ENCODE measurements at places on chromosomes 4 and X.

- no peak for DNase-seq
Observed at GRCh38 chrX:118530219-118530911, 34.8 kb downstream of the DOCK11 start.

DNA sequence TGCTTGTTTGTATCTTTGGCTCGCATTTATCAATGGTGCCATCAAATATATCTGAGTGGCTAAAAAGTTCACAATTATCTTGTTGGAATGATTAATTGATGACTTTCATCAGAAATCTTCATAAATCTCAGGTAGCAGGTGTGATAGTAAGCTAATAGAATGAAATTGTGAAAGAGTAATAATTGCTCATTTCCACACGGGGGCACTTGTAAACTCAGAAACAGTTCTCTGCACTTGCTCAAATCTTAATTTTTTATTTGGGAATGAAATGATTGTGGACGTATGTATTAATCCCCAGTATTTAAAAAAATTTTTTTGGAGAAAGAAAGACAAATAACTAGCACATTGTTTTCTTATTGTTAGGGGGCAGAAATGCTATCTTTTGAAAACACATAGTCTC is 132.8 kb downstream of the DTHD1 start:
- DNase-seq, result no peak

GRCh38 chr4:158462611-158463010 is 59.1 kb upstream of the RXFP1 start:
- DNase-seq, result no peak

GRCh38 chrX:20382518-20383297 is 116.0 kb upstream of the RPS6KA3 start:
- DNase-seq, result no peak

- no peak for DNase-seq
Observed at GRCh38 chrX:154446430-154446829, 2.5 kb downstream of the FAM50A start.

DNA sequence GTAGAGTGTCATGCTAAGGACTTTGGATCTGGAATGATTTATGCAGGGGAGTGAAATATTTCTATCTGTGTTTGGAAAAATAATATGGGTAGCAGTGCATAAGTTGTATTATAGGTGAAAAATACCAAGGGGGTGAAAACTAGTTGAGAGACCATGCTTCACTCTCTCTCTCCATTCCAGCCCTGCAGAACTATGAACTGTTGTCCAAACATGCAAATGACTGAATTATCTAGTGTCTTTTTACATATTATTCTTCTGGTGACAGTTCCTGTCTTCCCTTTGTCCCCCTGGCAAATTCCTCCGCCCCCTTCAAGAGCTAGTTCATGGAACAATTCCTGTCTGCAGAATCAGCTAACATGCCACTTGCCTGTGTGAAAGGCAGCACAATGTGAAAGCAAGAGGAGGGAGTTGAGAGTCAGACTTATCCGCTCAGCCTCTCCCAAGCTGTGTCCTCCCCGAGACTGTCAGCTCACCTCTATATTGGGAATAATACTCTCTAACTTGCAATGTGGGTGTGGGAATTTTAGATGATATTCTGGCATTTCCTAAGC is 2.3 kb downstream of the PF4 start:
- DNase-seq, result no peak

DNA sequence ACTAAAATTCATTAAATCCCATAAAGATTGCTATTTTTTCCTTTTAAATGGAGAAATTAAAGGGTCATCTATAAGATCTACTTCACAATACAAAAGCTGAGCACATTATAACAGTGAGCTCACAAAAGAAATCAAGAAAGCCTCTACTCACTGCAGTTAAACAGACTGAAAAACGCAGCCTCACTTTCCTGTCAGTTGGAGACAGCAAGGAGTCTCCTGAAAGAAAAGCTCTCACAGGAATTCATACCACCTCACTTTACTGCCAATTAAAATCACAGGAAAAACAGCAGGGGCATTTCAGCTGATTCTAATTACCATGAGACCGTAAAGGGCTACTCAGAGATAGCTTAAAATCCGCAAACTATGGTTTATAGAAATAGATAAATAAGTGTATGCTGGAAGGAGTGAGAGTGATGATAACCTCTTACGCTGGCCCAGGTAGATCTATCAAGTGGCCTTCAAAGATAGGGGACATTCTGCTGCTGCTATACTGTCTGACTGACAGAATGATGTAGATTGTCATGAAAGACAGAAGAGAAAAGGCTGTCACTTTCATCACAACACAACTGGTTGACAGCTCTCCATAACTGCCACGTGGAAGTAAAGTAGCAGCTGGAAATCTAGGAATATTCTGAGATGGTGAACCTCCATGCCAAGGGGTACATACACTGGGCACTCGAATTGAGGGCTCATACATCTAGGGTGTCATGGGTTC is 1333.7 kb upstream of the DIAPH2 start:
- DNase-seq, result no peak

GRCh38 chr4:72344418-72344817 is 224.6 kb downstream of the ADAMTS3 start:
- no peak for DNase-seq

DNA sequence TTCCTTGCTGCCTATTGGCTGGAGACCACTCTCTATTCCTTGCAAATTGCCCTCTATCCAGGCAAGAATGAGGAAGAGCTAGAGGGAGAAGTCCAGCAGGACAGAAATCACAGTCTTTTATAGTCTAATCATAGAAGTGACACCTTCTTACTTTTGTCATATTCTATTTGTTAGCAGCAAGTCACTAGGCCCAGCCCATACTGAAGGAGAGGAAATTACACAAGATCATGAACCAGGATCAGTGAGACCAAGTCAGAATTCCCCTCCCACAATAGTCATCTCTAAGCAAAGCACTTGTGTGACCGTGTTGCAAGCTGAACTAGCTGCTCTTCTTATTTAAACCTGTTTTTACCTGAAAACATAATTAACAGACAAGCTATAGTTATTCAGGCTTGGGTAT is 317.7 kb downstream of the INPP4B start:
- no peak for DNase-seq

DNA sequence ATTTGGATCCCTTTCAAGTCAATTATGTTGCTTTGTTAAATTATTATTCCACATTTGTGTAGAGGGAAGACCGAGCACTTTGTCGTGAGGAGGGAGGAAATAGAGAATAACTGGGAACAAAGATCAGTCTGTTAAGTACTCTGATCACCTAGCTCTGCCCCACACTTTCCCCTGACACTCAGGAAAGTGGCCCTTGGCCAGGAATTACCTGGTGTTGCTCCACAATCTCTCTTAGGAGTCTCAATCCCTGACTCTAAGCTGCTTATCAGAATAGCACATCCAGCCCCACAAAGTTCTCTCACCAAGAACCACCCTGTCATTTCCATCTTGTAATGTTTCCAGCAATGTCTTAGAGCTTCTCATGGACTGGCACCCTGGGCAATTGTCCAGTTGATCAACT is 83.8 kb upstream of the BMPR1B start:
- DNase-seq, result no peak

- DNase-seq, result no peak
Observed at GRCh38 chr4:21012851-21013331, 312.6 kb downstream of the PACRGL start.

- DNase-seq, result no peak
Observed at GRCh38 chr4:79421483-79421882, 13.5 kb upstream of the GK2 start.

GRCh38 chrX:34918856-34919255 is 23.7 kb upstream of the FAM47B start:
- no peak for DNase-seq

- peak; percentile 30 for DNase-seq
Observed at GRCh38 chr4:6225469-6225868, 25.1 kb upstream of the JAKMIP1 start.

- no peak for DNase-seq
Observed at GRCh38 chrX:9189286-9189685, 155.4 kb upstream of the FAM9B start.

DNA sequence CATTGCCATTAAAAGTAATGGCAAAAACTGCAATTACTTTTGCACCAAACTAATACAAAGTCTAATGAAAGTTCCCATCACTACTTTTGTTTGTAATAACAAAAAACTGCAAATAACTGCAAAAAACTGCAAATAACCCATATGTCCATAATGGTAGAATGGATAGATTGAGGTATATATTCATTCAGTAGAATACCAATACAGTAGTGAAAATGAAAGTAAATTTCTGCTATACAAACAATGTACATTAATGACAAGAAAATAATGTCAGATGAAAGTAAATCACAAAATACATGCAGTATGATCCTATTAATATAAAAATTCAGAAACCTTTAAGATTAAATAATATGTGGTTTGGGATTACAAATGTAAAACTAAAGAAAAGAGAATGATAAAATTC is 41.3 kb upstream of the CEP135 start:
- no peak for DNase-seq

- DNase-seq, result no peak
Observed at GRCh38 chr4:178693816-178694215, 1251.6 kb upstream of the AGA start.

GRCh38 chrX:139784807-139785206 is 76.8 kb upstream of the MCF2 start:
- DNase-seq, result no peak

DNA sequence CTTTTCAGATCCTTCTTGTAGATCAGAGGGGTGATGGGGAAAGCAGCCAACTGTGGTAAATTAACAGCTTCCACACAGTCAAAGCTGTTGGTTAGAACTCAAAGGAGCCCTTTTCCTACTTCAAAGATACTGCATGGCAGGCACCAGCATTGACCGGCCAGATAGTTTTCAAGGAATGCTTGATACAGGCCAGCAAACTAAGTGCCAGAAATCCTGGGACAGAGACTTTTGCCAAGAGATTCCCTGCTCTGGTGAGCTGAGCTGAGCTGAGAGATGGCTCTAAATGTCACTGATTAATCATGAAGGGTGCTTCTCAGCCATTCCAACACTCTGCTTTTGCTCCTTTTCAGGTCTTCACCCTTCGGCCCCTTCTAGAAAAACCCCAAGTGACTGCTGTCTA is 131.6 kb upstream of the MED14 start:
- peak; percentile 26 for DNase-seq

GRCh38 chr4:956531-957230 is 16.7 kb downstream of the DGKQ start:
- no peak for DNase-seq

- no peak for DNase-seq
Observed at GRCh38 chr4:40600850-40601249, 28.8 kb downstream of the RBM47 start.

DNA sequence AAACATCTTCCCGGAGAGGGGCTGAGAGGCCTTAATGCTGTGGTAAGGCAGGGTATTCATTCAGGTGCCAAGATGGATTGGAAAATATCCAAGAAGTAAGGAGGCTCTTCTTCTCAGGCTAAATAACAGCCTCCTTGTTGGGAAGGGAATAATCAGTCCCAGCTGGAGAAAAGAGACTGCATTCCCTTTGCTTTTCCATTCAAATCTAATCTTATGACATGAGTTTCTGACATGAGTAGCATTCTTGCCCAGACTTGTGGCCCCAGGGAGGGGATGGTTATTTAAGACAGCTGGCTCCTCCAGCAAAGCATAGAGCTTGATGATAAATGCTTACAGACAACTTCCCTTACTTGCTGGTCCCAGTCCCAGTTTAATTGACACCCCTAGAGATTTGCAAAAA is 98.3 kb downstream of the DCLK2 start:
- DNase-seq, result peak; percentile 59

- DNase-seq, result no peak
Observed at GRCh38 chr4:139207873-139208403, 30.9 kb upstream of the ELF2 start.

DNA sequence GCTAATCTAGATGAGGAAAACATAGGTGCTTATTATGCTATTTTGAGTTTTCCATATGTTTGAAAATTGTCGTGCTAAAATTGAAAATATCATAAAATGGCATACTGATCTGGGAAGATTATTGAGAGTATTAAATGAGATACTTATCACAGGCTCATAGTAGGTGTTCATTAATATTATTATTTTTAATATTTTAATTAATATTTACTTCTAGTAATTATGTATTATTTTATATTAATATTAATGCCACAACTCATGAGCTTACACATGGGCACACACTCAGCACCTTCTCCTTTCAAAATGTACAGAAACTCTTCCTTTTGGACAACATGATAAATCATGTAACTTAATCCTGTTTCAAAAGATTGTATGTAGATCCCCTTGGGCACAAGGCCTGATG is 223.6 kb downstream of the RAB28 start:
- DNase-seq, result no peak

- DNase-seq, result peak; percentile 95
Observed at GRCh38 chrX:74536152-74536831, 78.1 kb downstream of the RLIM start.

- no peak for DNase-seq
Observed at GRCh38 chr4:183241322-183241640, 78.8 kb downstream of the CLDN22 start.

GRCh38 chr4:124890522-124890921 is 178.0 kb upstream of the ANKRD50 start:
- DNase-seq, result no peak

DNA sequence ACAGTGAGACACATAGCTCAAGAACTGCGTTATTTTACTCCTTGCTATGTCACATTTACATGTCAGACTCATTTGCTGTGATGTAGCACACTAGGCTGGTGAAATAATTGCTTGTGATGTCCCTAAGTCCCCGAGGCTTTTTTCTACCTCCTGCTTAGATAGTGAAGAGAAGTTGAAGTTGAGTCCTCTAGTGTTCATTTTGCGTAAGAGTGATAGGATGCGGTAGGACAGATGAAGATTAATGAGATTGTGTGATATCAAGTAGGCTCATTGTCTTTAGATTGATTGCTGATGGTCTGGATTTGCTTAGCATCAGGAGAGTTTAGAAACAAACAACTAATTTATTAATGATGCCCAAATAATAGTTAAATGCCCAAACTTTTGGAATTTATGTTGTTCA is 173.6 kb upstream of the NUDT6 start:
- DNase-seq, result no peak

DNA sequence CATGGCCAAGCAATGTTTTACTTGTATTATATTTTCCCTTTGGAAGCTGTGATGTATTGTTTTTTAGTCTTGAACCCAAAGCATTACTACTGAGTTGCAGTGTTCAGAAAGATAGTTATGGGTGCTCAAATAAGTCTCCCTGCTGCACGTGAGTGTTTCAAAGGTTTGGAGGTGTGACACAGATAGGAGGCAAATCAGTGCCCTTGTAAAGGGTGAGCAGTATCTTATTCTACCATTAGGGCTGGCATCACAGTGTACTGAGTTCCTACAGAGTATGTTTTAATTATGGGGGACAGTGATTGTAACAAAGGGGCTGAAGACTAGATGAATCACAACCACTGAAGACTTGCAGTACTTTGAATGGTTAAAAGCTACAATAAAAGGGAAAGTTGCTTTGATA is 38.3 kb downstream of the NOCT start:
- no peak for DNase-seq
